Activated CD4-positive, alpha-beta T cell treated with anti-CD3 and anti-CD28 coated beads, Interleukin-2, amount 10 ng/mL, durations not matched to agents 7 days and 5 days (primary cell): ENCODE measurements at places on chromosomes 16 and 17. TPM values are rescaled to one million over a fixed set of nuclear protein-coding genes. Genes with fewer than 3 reads are reported as not detected.

DNA sequence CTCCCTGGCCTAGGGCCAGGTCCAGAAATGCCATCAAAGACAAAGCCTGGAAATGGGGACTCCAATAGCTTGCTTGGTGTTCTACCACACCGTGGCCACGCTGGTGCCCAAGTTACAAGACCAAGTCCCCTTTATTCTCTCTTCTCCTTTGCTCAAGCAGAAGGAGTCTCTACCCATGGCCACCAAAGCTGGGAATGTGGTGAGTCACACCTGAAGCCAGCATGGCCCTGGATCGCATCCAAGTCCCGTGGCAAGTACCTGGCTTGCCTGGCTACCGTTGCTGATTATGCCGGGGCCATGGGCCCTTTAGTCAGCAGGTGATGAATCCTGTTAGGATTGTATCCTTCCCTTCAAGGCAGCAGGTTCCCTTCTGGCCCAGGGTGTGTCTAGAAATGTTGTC lies 260.0 kb downstream of the HAPSTR1 start:
- DNase-seq = no peak

GRCh38 chr16:66245072-66245471 lies 121.4 kb upstream of the CDH5 start:
- DNase-seq = no peak

DNA sequence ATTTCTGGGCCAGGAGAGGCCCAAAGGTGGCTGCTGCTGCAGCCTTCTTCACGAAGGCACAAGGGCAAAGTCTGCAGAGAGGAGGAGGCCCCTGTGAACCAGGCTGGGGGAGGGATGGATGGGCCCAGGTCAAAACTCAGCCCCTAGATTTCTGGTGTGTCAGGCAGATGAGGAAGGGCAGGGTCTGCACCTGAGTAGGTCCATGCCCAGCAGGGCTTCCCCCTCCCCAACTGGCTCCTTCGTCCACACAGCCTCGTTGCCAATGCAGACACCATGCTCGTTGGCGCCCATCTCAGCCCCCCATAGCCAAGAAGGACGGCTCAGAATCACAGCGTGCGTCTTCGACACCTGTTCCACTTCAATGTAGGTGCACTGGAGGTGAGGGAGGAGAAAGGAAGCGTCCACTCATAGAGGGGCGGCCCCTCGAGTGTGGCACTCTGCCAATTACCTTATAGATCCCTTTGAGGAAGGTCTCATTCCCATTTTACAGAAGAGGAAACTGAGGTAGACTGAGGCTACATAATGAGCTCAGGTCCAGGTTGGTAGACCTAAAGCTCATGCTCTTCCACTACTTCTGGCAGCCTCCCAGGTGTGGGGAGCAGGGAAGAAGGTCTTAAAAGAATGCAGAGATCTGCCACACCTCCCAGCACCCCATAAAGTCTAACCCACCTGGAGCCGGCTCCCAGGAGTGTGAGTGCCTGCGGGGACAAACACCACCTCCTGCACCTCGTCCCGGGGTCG lies 902 bp downstream of the SCRN2 start:
- DNase-seq = no peak

The GGT6 gene
- total RNA-seq = not detected

The RPA1 gene
- 288 TPM for total RNA-seq

The CMTM1 gene
- 12.3 TPM for total RNA-seq

The TXNDC17 gene
- 49.0 TPM for total RNA-seq
